ENCODE measurements at places on chromosomes 16 and 17.

DNA sequence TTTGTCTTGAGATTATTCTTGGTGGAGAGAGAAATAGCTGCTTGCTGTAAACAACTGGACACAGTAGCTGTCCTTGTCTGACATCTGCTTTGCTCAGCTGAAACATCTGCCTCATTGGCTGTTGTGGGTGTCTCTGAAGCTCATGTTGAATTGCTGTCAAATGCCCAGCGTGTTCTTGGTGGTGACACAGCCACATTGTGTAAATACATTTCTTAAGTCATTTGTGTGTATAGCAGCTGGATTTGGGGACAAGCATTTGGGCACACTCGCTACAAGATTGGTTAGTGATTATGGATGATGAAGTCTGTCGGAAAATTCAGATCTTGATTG is 5.3 kb downstream of the FAM234A start:
- DNase-seq: no peak

GRCh38 chr17:57357392-57357784 is 101.1 kb downstream of the MSI2 start:
- no peak for DNase-seq

DNA sequence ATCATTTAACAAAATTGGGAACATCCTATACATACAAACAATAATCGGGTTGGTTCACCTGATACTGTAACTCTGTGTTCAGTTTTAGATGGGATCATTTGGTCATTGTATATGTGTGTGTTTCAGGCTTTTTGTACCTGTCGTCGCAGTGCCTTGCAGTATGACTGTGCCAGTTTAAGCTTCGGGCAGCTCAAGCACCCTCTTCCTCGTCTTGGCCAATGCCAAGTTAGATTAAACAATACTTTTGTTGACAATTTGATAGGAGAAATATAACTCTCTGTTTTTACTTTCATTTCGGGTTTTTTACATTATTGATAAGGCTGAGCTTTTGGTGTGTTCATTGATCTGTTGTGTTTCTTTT is 37.0 kb upstream of the ARHGAP17 start:
- DNase-seq: no peak

GRCh38 chr16:64532691-64533090 is 589.2 kb downstream of the CDH11 start:
- no peak for DNase-seq

DNA sequence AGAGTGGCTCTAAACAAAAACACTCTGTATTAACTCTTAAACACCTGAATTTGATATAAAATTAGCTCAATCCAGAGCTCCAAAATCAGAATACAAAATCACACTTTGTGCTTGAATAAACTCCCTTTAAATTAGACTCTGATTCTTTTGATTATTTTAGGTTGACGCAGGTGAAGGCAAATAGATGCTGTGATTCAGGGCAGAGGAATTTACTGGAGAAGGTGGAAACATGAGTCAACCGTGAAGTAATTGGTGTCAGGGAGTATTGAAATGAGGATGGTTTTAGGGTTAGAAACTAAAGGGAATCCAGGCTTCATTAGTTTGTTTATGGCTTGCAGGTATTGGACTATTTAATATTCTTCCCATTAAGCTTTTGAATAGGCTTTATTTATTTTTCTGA is 37.1 kb upstream of the TEKT1 start:
- no peak for DNase-seq

All from GM18507 (cell line).